Renal cortical epithelial cell (primary cell): ENCODE measurements at places on chromosomes 2 and 18.

DNA sequence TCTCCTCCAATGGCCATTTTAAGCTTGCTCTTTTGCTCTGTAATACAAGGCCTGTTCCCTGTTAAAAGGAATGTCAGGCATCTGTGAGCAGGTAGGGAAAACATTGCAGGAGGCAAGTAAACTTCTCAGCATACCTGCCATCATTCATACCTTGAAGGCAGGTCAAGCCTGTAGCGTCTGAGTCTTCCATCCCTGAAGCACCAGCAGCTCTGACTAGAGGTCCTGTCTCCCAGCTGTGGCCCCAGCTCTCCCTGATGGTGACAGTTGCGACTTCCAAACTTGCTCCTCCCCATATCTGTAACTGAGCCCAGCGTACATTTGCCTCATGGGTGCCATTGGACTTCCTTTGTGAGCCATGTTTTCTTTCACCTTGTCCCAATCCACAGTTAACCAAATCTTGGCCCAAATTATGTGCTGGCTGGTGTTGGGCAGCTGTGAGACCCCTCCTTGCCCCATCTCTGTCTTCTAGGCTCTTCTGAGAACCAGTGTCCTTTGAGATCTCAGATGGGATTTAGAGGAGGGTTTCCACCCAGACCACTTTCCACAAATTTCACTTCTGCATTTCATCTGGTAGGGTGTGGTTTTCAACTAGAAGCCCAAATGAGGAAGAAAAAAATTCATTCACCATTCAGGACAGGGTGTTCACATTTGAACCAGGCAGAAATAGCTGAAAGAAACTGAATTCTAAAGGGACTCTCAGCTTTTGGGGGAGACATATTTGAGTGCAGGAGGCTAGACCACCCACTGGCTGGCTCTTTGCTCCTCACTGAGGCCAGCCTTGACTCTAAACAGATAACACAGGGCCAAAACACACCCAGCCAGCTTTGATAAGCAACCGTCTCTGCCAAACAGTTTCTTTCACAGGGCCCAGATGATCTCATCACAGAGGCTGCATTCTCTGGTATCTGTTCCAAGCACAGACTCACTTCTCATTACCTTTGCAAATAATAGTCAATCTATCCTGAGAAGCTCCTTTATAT is 66.4 kb upstream of the MSH2 start:
- no peak for DNase-seq

DNA sequence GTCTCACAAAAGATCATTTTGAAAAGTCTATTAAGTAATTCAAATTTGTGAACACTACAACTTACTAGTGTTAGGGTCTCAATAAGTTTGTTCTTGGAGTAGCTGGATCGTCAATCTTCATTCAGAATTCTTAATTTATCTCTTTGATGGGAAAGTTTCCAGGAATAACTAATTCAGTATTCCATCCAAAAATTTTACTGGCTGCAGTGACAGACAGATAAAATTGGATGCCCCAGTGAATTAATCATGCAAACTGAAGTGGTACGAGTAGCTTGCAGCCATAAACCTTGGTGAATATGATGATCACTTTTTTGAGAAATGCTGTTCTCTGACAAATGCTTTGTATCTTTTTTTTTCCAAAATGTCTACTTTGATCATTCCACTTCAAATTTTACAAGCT is 112.8 kb downstream of the LYPD6 start:
- no peak for DNase-seq

DNA sequence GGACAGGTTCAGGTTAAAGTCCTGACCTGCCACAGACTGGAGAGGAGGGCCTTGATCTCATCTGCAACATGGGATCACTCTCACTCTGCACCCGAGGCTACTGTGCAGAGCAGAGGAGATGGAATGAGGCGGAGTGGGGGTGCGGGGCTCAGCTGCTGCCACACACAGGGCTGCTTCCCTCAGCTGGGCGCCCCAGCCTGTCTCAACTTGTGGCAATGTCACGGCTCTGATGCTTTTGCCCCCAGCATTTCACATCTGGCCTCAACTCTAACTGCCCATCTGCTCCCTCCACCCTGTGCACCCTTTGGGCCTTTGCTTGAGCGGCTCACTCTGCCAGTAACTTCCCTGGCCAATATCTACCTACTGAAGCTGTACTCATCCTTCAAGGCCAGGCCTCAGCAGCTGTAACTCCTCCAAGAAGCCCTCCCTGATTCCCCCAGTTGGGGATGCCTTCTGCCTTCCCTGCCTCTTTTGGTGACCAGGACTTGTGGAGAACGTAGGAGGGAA is 70.3 kb downstream of the POLR1A start:
- no peak for DNase-seq

GRCh38 chr18:68733707-68734106 is 18.8 kb upstream of the TMX3 start:
- no peak for DNase-seq

DNA sequence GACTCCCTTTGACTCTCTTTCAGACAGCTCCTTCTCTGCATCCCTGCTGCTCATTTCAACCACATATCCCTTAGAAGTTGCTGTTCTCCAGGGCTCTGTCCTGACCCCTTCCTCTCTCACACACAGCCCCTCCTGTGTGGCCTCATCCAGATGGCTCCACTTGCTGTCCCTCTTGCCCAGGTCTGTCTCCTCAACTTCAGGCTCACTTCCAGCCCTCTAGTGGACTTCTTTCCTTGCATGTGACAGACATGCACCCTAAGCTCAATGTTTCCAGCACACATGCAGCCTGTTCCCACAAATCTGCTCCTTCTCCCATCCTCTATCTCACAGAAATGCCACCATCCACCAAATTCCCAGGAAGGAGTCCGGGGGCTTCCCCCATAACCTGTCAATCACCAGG is 9.0 kb upstream of the MRPL19 start:
- no peak for DNase-seq

DNA sequence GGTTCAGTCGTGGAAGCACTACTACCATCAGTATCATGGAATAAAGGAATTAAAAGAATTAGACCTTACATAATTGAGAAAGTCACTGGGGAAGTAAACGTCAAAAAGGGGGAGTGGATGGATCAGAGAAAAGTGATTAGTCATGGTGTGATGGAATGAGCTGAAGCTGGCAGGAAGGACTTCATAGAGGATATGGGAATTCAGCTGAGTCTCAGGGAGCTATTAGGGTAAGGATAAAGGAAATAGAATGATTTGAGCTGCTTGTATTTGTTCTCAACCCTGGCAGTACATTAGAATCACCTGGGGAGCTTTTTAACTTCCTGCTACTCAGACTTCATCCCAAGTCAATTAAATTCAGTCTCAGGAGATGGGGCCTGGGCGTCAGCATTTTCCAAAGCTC is 53.4 kb upstream of the SETBP1 start:
- peak; percentile 79 for DNase-seq

DNA sequence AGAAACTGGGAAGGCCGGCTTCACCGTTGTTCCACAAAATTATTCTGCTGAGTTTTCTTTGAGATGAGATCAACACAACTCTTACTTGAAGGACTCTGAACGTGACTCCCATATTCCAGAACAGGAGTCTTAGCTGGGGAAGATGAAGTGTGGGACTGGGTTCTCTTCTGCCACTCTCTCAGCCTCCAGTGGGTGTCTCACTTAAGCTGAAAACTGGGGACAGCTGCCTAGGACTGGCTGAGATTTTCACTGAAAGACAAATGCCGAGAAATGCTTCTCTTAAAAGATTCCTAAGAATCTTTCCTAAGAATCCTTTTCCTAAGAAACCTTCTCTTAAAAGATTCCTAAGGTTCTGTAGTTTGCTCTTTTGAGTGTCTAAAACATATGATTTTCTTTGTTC is 156.6 kb upstream of the LHCGR start:
- no peak for DNase-seq

DNA sequence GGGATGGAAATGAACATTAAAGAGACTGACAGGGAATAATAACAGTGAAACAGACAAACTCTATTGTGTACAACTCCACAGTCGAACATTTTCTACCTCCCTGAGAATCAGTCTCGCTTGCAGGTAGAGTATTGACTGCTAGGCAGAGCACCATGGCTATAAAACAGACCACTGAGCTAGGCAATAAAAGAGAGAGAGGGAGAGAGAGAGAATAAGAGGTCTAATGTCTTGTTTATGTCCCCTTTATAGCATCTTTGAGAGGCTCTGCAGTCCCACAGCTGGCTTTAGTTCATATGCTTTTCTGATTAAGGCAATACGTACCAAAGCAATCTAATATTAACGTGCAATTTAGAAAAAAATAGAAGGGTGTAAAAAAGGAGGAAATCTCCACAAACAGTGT is 652.6 kb downstream of the NRXN1 start:
- DNase-seq = no peak

DNA sequence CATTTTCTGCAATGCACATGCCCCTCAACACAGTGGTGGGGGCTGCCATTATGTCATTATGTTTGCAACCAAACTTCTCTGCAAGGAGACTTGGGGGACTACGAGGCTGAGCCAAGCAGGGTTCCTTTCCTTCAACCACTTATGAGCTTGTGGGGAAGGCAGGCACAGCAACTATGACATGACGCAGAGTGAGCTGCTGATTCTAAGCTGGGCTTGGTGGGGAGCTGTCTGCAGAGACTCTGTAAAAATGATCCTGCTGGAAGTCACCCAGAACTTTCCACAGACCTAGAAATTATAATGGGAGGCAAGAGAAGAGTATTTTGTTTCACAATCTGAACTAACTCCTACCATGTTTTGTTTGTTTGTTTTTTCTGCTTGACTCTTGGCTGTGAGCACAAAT is 55.6 kb downstream of the INPP5D start:
- no peak for DNase-seq
